NCI-H187 (cell line): ENCODE measurements at places on chromosomes 3 and 15.
A peak's percentile ranks its signal among the peaks of the same experiment; 100 is the strongest.

DNA sequence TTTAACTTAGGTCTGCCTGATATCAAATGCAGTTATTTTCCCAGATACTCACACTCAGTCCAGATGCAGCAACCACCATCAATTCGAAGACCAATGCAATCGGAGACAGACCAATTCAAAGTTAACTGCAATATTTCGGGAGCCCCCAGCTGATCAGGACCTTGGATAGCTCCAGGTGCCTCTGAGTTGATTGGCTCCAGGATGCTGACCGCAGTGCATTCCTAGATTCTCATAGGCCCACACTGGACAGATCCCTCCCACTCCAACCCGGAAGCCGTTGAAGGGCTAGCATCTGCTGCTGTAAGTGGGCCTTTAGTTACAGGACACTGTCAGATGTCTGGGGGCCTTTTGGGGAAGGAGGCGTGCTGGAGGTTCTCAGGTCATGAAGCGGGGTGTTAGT lies 89.5 kb upstream of the ATP2B2 start:
- no peak for DNase-seq

DNA sequence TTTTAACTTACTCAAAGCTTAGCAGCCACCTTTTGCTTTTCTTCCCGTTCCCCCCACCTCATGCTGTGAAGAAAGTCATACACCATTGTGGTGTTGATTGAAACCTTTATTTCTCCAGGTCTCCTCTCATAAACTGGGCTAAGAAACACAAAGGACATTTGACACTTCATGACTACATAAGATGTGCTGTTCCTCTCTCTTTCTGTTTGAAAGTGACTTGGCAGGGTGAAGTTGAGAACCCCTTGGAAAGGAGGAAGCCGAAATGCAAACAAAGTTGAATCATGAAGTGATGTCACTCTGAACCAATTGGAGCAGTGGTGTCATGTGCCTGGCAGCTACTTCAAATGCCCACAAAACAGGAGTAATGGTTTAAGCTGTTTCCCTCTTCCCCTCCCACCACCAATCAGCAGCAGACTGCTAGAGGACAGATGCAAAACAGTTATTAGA lies 174.7 kb downstream of the IGF1R start:
- peak; percentile 56 for DNase-seq

DNA sequence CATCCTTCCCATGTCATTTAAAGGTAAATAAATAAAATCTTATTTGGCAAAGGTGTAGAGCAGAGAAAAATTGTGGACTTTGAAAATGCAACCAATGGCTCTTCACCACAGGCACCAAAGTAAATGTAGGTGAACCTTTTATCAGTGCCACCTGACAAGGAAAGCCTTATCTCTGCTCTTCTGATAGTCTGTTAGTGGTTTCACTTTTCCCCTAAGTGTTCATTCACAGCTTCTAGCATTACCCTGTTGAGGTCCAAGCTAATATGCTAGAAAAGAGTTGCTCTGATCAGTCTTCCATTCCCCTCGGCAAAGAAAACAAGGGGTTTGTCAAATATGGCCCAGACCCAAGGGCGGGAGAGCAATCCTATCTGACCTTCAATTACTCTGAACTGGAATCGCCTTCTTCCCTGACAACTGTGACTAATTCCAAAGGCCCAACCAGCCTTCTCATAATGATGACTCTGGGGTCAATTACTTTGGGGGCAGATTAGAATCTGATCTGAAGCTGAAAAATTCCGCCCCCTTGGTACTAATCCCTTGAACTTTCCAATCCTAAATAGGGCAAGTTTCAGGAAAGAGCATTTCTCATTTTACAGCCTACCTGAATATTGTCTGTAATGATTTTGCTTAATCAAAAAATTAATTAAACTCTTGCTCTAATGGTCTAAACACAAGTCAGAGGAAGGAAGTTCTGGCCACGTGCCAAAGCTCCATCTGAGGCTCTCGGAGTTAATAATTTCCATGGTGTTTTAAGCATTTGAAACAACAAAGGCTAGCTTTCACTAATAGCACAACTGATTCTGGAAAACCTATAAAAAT lies 52.4 kb downstream of the SETMAR start:
- DNase-seq = no peak

- DNase-seq = peak; percentile 6
Observed at GRCh38 chr15:52208306-52208946, 17.2 kb upstream of the GNB5 start.

- no peak for DNase-seq
Observed at GRCh38 chr3:127706312-127706711, 33.6 kb downstream of the ABTB1 start.

DNA sequence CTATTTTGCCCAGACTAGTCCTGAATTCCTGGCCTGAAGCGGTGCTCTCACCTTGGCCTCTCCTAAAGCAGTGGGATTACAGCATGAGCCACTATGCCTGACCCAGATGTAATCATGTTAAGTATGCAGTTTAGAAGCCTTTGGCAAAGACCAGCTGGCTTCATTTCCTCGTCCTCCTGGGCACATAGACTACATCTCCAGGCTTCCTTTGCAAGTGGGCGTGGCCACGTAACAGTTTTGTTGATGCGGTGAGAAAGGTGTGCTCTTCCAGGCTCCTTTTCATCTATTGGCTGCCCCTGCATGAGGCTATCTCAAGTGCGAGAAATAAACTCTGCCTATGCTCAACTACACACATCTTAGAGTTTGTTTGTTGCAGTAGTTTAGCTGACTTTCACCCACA lies 13.0 kb downstream of the SV2B start:
- DNase-seq = peak; percentile 49
